Suppressor macrophage treated with lipopolysaccharide for 4 hours (primary cell): ENCODE measurements at places on chromosomes 11 and 22.
A peak's percentile ranks its signal among the peaks of the same experiment; 100 is the strongest.

- DNase-seq, result no peak
Measured at GRCh38 chr22:40004836-40005235, 10.1 kb downstream of the FAM83F start.

GRCh38 chr11:34823639-34824038, 92.5 kb downstream of the APIP start:
- DNase-seq, result no peak

DNA sequence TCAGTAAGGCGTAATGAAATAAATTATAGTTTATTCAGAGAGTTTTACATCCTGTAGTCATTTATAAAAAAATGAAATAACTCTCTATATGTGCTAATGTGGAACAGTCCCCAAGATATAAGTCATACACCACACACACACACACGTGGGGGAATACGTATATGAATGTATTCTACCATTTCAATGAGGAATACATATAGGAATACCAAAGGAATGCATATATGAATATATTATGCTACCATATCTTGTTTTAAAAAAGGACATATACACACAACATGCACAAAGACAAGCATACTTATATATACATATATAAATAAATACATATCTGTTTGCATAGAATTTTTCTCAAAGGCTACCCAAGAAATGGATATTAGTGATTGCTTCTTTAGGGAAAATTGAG, 39.6 kb upstream of the GRIK4 start:
- no peak for DNase-seq

GRCh38 chr22:35330258-35330861, 30.7 kb downstream of the TOM1 start:
- DNase-seq, result peak; percentile 94

DNA sequence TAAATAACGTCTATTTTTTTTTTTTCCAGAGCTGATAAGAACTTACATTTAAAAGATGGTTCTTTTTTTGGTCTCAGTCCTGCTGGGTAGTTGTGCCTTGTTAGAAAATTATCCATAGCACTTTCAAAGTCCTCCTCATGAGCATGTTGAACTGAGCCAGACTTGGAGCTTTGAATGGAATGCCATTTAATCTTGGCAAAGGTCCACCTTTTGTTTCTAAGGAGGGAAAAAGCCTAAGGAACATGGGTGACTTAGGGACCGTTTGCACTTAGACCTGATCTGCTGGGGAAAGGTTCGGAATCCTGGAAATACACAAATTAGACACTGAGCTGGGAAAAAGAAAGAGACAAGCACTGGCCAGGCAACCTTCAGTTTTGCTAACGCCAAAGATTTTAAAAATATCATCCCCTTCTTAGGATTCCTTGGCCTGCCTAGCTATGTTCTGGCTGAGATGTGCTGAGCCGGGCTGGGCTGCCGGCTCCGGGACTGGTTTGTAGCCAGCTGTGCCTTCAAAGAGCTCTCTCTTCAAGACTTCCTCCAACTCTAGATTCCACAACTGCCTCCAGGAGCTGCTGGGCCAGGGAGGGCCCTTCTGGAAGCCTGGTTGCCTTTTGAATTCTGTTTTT, 67.4 kb downstream of the ENDOD1 start:
- DNase-seq, result no peak
